Stimulated activated CD4-positive, alpha-beta T cell treated with anti-CD3 and anti-CD28 coated beads, Interleukin-1b, Interleukin-23, amount 100 ng/mL, for 1 hour (primary cell): ENCODE measurements at places on chromosomes 5 and 9.

- no peak for DNase-seq
Observed at GRCh38 chr9:124857533-124858162, 4.1 kb downstream of the RPL35 start.

DNA sequence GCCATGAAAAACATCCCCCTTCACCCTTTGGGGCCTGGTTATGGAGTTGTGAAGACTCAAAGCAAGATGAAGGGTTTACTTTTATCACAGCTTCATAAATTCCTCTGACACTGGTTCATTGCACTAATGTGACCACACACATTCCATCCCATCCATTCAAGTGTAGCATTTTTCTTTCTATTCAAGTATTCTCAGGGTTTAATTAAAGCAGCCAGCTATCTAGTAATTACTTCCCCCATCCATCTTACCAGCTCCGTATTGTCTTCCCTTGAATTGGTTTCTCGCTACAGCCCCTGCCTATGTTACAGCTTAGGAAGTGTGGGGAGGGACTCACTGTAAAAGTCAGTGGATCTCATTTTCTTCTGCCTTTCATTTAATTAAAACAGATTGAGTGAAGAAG is 387.0 kb upstream of the RFX3 start:
- no peak for DNase-seq

DNA sequence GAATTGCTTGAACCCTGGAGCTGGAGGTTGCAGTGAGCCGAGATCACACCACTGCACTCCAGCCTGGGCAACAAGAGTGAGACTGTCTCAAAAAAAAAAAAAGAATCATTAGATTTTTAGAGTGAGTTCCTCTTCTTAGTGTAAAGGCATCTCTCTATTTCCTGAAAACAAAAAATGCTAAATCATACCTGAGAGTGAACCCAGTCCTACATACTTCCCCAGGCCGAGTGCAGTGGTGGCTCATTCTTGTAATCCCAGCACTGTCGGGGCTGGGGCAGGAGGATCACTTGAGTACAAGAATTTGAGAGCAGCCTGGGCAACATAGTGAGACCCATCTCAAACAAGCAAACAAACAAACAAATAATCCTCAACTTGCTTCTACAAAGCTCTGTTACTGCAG is 38.2 kb upstream of the LPAR1 start:
- no peak for DNase-seq

GRCh38 chr5:34480810-34481528 is 175.2 kb upstream of the RAI14 start:
- DNase-seq: no peak

GRCh38 chr5:96931605-96932004 is 4.3 kb upstream of the LNPEP start:
- no peak for DNase-seq

- no peak for DNase-seq
Observed at GRCh38 chr9:127122176-127123063, at the start of gene ANGPTL2. Gene ANGPTL2 (minus strand): TSS chr9:127122635. CDS start chr9:127108731, 13,904 bp downstream.

- DNase-seq: no peak
Observed at GRCh38 chr5:77498952-77499351, 6.8 kb upstream of the WDR41 start.

DNA sequence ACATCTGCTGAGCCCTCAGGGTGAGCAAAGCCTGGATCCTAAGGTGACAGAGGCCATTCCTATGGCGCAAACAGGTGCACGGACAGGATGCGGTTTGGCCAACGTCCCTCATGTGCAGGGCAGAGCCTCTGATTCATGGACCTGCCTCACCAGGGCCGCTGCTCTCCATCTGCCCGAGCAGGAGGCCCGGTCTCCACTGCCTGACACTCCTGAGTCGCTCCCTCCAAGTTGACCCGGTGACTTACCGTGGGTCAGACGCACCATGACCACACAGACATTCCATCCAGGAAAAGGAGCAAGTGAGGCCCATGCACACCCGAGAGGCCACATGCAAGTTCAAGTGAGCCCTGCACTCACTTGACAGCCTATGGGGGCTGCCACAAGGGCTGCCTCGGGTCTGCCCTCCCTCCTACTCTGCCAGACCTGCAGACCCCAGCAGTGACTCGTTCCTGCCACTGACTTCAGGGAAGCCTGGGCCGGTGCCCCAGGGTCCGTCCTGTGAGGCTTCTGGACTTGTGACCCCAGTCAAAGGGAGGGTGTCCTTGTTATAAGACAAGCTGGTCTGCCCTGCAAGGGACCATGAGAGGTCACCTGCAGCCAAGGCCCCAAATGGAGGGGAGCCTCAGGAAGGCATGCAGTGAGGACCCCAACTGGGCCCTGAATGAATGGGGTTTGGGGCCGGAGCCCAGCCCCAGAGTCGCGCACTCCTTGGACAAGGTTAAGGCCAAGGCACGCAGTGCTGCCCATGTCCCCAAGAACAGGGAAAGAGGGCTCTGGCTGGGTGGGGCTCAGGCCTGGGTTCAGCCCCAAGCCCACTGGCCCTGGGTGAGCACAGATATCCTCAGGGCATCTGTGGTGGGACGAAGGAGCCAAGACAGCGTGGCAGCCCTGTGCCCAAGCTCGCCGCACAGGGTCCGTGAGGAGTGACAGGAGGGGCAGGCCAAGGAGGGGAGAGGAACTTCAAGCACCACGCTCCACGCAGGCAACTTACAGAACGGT is 10.1 kb downstream of the BRD3OS start:
- no peak for DNase-seq

- no peak for DNase-seq
Observed at GRCh38 chr5:86124333-86124732, 493.4 kb upstream of the COX7C start.

DNA sequence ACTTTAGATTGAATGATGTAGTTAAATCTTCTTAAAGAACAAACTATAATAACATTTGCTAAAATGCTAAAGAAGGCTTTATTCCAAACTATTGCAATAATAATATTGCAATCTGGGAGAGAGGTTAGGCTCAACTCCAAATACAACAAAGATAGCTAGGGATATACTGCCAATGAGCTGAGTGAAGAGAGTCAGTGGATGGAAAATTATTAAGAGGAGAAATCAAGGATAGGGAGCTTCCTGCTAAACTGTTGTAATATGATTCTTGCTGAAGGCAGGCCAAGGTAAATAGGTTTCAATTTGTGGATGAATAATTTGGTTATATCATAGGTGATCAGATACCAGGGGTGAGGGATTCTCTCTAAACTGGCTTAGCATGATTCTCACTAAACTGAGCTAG is 1651.5 kb downstream of the EFNA5 start:
- DNase-seq: no peak

DNA sequence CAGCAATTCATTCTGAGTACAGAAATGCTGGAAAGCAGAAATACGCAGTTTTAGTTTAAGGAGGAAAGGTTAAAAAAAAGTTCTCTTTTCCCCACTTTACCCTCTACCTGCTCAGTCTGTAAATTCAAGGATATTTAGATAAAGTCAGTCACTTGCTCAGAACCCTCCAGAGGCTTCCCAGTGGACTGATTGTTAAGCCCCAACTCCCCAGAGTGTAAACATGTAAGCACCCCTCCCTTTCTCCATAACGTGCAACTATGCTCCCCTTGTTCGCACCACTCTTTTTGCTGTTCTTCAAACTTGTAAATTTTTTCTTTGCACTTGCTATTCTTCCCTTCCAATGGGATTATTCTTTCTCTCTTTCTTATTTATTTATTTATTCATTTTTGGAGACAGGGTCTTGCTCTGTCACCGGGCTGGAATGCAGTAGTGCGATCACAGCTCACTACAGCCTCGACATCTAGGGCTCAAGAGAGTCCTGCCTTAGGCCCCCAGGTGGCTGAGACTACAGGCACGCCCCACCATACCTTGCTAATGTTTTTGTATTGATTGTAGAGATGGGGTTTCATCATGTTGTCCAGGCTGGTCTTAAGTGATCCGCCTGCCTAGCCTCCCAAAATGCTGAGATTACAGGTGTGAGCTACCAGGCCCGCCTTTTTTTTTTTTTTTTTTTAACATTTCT is 32.5 kb upstream of the ERBIN start:
- no peak for DNase-seq

DNA sequence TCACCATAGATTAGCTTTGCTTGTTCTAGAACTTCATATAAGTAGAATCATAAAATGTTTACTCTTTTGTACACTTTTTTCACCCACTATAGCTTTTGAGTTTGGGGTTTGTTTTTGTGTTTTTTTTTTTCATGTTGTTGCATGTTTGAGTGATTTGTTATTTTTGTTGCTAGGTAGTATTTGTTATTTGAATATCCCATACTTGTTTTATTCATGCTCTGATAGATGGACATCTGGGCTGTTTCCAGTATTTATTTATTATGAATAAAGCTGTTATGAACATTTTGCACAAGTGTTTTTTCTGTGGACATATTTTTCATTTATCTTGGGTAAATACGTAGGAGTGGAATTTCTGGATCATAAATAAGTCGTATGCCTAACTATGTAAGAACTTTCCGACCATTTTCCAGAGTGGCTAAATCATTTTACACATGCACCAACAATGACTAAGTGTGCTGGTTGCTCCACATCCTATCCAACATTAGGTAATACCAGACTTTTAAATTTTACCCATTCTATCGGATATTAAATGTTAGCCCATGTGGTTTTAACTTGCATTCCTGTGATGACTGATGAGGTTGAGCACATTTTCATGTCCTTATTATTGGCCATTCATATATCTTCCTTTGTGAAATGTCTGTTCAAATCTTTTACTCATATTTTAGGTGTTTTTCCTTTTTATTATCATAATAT is 69.1 kb upstream of the NR4A3 start:
- DNase-seq: no peak

DNA sequence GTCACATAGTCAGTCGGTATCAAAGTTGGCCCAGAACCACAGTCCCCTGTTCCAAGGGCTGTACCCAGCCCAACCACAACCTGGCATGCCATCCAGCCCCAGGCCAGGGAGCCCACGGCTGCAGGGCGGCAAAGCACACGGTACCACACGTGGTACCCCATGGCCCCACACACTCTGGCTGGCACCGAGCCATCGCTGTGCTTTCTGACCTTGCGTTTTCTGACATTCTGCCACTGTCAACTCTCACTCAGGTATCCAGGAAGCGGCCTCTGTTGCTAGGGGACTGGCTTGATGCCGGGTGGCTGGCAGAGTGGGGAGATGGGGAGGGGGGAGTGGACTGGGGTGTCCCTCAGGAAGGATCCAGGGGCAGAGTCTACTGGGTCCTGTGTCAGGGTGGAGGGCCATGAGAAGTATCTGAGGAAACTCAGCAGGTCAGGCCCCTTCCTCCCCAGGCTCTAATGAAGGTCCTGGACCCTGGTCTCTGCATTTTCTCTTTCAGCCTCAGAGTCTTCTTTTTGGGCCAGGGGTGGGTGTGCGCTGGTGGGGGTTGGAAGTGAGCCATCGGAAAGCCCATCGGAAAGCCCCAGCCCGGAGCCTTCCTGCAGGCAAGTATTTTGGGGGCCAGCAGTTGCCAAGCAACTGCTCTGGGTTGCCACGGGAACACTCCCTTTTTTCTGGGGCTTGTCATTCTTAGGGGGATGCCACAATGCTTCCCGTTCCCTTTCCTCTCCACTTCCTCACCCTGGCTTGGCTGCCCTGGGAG is 21.0 kb upstream of the RALGDS start:
- no peak for DNase-seq

DNA sequence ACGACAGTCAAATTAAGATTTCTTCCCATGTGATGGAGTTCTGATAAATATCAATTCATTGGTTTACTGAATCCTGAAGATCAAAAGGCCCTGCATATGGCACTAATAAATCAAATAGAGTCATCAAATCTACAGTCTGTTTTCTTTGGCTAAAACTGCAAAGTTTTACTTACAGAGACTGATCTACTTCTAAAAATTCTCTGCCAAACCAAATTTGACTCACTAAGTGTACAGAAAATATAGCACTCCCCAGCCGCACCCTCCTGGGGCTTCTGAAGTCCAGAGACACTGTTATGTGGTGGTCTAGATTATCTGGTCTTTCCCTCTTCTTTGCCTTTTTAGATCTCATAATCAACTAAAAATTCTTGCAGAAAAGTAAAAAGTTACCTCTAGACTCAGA is 237.7 kb downstream of the MLLT3 start:
- no peak for DNase-seq

GRCh38 chr9:3939820-3940219 is 360.0 kb downstream of the GLIS3 start:
- DNase-seq: no peak

DNA sequence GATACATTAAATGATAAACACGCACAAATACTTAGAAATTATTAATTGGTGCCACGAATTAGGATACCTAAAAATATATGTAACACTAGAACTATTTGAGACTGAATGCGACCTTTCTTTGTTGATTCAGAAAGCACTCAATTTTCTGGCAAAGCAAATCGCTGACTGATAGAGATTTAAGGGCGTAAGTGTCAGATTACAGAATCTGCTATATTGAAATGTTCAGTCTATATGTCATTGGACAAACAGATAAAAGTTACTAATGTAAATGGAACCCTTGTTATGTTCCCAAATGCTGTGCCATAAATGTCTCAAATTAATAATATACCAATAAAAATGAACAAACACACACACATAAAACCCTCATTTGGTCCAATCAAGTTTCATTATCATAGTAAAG is 137.9 kb downstream of the MPDZ start:
- no peak for DNase-seq

DNA sequence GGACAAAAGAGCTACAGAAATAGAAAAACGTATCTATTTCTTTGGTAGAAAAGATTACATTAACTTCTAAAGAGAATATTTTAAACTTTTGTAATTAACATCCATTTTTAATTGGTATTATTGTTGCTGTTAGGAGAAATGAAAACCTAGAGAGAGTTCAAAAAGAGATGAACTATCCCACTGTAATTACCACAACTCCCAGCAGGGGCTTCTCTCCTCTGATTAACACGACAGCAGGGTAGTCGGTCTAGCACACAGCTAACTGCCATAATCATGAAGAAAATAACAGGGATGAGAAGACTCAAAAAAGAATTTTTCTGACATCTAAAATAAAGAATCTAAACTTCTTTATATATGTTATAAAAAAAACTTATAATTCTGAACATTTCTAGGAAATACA is 86.2 kb upstream of the CDH9 start:
- no peak for DNase-seq

GRCh38 chr5:150615141-150615699 is 25.2 kb upstream of the SYNPO start:
- DNase-seq: no peak
